ENCODE measurements at places on chromosomes 11 and 22.

- no peak for DNase-seq
Measured at GRCh38 chr11:75678620-75679259, 9.9 kb upstream of the MAP6 start.

- DNase-seq: no peak
Measured at GRCh38 chr11:6395470-6396060, 5.3 kb downstream of the SMPD1 start.

DNA sequence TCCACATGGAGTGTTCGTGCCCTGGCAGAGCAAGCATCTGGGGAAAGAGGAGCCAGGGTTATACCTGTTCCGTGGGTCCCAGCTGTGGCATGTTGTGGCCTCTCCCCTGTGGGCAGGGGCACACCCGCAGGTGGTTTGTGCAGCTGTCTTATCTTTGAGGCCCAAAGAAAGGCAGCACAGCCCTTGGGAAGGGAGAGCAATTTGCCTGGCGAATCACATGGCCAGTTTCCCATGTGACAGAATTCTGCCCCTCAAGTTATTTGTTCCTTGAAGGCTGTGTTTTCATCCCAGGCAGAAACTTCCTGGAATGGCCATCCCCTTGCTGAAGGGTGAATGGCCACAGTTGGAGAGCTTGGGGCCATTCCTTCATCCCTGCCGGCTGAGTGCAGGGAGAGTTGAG, 16.4 kb upstream of the COX8A start:
- no peak for DNase-seq

GRCh38 chr11:41039592-41039991, 419.9 kb downstream of the LRRC4C start:
- no peak for DNase-seq

DNA sequence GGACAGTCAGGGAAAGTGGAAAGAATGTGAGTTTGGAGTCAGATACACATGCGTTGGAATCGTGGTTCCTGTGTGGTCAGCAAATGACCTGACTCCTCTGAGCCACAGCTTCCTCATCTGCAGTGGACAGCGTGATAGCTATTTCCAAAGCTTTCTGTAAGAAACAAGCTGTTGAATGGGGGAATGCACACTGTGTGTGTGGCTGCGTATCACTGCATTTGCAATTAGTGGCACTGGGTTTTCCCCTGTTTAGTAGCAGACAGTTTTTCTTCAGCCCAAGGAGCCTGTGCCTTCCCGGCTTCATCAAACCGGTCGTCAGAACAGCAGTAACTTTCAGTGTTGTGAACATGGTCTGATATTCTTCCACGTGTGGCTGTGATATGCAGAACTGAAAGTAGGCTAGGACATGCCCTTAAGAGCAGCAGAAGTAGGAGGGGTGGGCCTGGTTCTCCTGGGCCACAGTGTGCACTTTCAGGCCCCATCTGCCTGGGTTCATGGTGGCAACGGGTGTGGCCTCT, 121.5 kb downstream of the RRAS2 start:
- no peak for DNase-seq

DNA sequence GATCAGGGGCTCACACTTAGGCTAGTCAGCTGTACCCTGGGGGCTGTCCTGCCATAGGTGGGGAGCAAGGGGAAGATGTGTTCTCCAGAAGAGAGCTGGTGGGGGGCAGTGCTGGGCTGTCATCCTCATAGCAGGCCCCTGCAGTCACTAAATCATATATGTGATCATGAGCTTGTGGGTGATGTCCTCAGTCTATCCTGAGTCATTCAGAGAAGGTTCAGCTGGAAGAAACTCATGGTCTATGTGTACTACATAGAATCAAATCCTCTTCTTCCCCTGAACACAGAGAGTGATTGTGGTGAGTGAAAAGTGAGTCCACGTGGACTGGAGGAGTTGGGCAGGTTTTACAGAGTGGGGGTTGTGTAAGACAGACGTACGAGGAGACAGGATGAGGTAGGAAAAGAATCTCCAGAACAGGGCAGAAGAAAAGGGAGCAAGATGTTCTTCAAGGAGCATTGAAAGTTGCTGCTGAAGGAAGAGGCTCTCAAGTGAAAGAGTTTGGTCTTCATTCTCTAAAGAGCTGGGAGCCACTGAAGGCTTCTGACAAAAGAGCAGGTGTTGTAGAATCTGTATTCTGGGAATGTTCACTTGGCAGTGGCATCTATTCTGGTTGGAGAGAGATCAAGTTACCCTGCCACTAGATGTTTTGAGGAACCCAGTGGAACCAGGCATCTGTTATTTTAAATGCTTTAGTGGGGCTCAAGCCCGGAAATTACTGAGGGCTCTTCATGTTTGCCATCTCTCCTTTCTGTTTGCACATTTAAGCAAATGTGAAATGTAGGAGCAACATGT, 68.9 kb downstream of the C22orf31 start:
- no peak for DNase-seq
